ENCODE measurements at places on chromosomes 16 and 17.

- DNase-seq, result no peak
Measured at GRCh38 chr16:68778551-68779231, 41.6 kb downstream of the CDH1 start.

- DNase-seq, result no peak
Measured at GRCh38 chr17:21532763-21533385, 156.7 kb downstream of the KCNJ12 start.

- DNase-seq, result no peak
Measured at GRCh38 chr16:22214889-22215288, 8.8 kb downstream of the EEF2K start.

DNA sequence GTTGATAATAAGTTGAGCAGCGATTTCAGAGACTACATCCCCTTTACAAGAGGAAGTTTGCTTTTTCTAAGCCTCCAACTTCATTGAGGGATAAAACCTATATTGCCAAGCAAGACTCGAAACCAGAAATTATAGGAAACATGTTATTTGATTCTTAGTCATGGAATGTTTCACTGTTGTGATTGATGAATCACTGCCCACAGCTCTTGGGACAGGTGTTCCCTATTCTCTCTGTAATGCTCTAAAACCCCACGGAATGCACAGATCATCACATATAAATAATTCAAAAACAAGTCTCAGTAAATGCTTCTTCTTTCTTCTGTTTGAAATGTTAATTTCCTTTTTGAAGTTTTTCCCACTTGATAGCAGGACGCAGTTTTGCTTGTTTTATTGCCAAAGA lies 809.5 kb upstream of the GOT2 start:
- no peak for DNase-seq

- no peak for DNase-seq
Measured at GRCh38 chr17:33798308-33798707, 456.8 kb upstream of the CCL2 start.
